ENCODE measurements at places on chromosomes 3 and 15.

- DNase-seq, result no peak
Measured at GRCh38 chr3:9600597-9600996, 47.0 kb upstream of the LHFPL4 start.

- no peak for DNase-seq
Measured at GRCh38 chr3:190597291-190597690, 83.4 kb downstream of the IL1RAP start.

DNA sequence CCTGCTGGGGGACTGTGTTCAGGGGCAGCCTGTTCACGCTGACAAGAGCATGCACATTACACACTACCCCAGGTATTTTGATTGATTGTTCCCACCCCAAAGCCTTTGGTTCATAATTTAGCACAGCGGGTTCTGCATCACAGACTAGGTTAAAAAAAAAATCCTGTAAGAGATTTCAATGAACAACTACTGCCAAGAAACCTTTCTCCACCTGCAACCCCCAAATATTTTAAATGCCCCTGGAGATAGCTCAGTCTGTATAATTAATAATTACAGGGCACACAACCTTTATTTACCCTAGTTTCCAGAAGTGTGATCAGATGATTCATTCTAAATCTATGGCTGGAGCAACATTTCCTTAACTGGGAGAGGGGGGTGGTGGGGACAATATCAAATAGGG is 87.6 kb downstream of the NR2F2 start:
- no peak for DNase-seq

DNA sequence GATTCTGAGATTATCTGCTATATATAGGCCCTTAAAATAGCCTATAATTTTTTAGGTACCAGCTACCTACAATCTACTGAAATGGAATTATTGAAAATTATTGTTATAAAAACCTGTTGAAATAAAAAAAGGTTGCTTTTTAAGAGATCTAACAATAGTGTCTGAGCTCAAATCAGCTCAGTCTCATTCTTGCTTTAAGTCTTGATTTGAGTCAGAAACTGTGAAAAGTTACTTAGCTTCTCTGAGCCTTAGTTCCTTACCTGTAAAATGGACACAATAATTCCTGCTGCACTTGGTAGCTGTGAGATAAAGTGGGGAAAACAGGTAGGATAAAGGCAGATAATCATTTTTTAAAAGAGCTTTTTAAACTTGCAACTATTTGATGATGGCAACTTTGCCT is 118.8 kb upstream of the UBE2E2 start:
- no peak for DNase-seq

DNA sequence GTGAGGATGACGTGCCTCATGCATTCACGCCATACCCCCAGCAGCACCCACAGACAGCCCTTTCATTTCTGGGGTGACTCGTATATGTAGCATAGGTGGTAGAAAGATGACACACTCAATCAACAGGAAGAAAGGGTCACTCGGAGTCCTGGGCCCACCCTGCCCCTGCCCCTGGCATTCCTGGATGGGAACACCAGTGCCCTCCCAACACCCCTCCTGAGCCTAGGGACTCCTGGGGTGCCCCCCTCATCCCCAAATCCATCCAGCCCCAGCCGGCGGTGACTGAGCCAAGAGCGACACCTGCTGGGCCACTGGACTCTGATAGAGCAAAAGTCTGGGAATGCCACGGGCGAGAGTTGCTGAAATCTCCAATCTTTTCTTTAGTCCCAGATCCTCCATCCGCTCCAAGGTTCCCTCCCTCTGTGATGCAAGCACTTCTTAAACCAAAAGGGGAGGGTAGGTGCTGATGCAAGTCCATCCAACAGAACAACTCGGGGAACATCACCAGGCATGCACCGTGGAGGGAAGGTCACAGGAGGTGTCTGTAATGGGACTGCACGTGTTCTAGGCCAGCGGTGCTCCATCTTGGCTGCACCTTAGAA is 31.1 kb downstream of the ACAN start:
- no peak for DNase-seq

Measured in NCI-H187 (cell line).